ENCODE measurements at places on chromosomes 1 and 21.

GRCh38 chr1:165988817-165989216 is 161.4 kb downstream of the UCK2 start:
- no peak for DNase-seq

GRCh38 chr1:22876359-22877111 is 96.1 kb downstream of the LACTBL1 start:
- DNase-seq: no peak

- DNase-seq: no peak
These were observed 16.9 kb downstream of the MTF2 start for GRCh38 chr1:93095804-93096585.

DNA sequence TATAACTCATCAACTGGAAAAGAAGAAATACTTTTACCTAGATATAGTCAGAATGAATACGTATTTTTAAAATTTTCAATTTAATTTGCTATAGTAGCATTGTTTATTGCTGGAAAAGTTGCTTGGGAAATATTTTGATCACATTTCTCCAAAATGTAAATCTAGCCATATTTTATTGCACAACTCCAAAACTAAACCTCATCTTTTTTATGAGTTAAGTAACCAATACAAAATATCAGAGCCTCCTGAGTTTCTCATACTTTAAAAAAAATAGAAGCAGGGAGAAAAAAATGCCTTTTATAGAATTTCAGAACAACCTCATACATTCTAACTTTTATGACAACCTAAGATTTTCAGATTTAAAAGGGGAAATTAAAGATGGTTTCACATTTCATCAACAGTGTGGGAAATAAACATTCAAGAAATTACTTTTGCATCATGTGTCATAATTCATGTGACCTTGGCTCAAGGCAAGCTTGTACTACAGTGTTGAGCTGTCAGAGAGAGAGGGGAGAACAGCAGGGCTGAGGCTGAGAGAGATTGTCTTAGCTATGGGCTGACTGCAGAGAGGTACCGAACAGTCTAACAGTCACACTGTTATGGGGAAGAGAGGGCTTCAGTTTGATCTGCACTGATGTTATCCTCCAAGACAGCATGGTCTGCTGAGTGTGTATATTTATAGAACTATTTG is 519.0 kb downstream of the LTN1 start:
- no peak for DNase-seq

DNA sequence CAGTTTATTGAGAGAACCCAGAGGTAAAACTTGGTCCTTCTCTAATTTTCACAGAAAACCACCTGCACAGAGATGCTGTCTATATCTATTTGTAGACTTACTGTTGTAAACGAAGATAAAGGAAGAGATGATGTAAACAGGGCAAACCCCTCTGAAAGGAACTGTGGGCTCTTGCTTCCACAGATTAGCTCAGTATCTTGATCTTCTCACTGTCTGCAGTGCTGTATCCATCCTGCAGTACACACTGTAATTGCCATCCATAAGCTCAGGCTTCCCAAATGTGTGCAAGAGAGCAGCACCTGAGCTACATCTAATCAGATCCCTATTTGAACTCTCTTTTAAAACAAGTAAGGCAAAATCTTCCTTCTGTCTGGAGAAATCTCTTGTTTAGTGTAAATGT is 16.6 kb upstream of the RWDD3 start:
- DNase-seq: no peak

GRCh38 chr1:232634096-232634495 is 4.2 kb upstream of the SIPA1L2 start:
- DNase-seq: no peak

- DNase-seq: no peak
These were observed 55.7 kb downstream of the LRRC8C start for GRCh38 chr1:89688607-89689006.

DNA sequence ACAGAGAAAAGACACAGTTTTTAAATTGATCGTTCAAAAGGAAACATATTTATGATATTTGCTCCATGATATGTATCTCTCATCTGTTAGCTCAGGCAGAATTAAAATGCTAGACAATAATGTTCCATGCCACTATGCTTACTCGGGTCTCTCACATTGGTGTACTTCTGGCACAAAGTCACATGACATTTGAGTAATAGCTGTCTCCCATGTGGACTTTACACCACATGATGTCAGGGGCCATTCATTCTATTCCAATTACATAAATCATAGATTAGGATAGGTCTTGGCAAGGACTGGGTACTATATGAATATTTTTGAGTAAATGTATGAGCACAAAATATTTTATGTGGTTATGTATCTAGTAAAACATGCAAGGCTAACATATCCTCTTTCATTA is 648.4 kb downstream of the PLA2G4A start:
- no peak for DNase-seq

DNA sequence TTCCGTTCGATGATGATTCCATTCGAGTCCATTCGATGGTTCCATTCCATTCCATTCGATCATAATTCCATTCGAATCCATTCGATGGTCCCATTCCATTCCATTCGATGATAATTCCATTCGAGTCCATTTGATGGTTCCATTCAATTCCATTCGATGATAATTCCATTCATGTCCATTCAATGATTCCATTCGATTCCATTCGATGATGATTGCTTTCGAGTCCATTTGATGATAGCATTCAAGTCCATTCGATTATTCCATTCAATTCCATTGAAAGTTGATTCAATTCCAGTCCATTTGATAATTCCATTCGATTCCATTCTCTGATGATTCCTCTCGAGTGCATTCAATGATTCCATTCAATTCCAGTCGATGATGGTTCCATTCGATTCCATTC is 3895.3 kb downstream of the SRGAP2C start:
- no peak for DNase-seq

DNA sequence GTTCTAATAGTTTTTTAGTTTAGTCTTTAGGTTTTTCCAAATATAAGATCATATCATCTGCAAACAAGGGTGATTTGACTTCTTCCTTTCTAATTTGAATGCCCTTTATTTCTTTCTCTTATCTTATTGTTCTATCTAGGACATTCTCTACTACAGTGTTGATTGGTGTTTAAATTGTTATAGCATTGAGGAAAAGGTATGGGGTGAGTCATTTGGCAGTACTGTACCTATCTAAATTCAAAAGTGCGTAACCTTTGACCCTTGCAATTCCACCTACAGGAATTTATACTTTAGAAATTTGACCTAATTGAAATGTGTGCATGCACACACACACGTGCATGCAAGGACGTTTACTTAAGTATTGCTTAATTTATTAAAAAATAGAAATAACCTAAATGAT is 78.3 kb downstream of the MAB21L3 start:
- no peak for DNase-seq

DNA sequence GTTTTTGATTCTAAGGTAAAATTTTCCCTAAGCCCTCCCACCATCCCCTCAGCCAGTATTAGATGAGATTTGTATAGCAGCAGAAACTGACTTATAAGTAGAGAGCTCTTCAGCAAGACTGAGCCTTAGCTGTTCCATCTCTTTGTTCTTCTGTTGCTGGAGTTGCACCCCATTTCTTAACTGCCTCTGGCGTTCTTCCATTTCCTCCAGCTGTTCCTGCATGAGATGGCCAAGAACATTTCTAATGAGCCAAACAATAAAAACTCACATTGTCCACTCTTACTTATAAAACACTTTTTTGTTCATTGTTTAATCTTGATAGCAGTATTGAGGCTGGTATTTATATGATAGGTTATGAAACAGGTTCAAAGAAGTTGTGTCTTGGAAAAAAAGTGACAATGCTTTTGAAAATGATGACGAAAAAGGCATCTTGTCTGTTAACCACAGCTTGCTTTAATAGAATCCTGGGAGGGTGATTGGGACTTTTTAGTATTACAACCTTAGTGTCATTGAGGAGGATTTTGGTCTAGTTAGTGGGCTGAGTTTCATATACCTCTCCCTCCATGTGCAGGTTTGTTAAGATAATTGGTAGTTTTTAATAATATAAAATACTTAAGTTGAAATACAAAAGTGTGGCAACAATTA is 18.3 kb downstream of the SYNC start:
- DNase-seq: no peak

DNA sequence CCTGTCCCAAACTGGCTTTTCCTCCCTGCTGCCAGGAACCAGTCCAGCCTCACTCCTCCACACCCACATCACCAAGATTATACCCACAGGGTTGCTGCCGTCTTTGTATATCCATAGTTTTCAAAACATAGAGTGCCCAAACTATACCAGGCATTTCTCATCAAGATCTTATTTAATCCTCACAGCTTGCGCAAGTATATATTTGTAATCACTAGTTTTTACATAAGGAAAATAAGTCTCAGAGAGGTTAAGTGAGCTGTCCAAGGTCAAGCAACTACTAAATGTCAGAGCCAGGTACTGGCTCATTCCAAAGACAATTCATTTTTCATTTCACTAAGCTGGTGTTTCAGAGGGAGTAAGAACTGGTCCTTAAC is 34.9 kb upstream of the ZNF362 start:
- DNase-seq: no peak

- no peak for DNase-seq
These were observed 10.0 kb downstream of the PLA2G2D start for GRCh38 chr1:20109223-20109856.
